Fibroblast of the aortic adventitia (primary cell): ENCODE measurements at places on chromosomes 7 and 10.

DNA sequence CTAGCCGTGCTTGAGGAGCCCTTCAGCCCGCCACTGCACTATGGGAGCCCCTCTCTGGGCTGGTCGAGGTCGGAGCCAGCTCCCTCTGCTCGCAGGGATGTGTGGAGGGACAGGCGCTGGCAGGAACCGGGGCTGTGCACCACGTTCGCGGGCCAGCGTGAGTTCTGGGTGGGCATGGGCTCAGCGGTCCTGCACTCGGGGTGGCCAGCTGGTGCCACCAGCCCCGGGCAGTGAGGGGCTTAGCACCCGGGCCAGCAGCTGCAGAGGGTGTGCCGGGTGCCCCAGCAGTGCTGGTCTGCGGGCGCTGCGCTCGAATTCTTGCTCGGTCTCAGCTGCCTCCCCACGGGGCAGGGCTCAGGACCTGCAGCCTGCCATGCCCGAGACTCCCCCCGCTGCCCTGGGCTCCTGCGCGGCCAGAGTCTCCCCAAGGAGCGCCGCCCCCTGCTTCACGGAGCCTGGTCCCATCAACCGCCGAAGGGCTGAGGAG lies 90.8 kb upstream of the NRG3 start:
- DNase-seq: no peak

GRCh38 chr10:11397077-11397965 lies 214.1 kb downstream of the USP6NL start:
- DNase-seq: no peak

DNA sequence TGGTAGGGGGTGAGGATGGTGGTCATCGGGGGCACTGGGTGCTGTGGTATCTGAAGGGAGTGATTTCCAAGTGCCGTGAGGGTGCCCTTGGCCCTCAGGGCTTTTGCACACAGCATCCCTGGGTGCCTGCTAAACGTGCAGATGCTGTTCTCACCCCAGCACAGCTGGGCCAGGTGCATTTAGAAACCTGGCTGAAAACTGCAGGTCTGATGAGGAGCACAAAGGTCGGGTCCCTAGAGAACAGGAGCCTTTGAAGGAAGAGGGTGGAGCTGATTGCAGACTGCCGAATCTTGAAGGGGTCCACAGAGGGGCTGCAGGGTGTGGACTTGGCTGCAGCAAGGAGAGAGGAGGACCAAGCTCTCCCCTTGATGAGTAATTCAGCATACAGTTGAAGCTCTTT lies 32.0 kb downstream of the ZMIZ1 start:
- DNase-seq: no peak

DNA sequence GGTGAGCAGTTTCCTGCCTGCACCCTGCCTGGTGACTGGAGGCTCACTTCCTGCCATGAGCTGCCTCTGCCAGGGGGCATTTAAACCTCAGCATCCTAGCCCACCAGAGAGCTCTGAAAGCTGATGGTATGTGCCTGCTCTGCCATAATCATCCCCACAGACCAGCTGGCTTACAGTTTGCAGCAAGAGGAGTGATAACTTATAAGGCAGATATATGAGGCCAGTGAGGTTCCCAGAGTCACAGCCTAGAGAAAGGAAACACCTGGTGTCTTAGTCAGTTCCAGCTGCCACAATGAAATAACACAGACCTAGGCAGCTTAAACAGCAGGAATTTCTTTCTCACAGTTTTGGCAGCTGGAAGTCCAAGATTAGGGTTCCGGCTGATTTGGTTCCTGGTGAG lies 232.0 kb downstream of the PAXIP1 start:
- DNase-seq: no peak

GRCh38 chr7:25595996-25596395 lies 367.7 kb upstream of the NPVF start:
- DNase-seq: no peak

GRCh38 chr7:84393786-84394185 lies 199.2 kb upstream of the SEMA3A start:
- DNase-seq: peak; percentile 56

GRCh38 chr10:76285012-76285411 lies 853.6 kb downstream of the LRMDA start:
- peak; percentile 91 for DNase-seq

GRCh38 chr7:129650056-129650758 lies 38.7 kb downstream of the NRF1 start:
- no peak for DNase-seq

- DNase-seq: no peak
Measured at GRCh38 chr10:127431525-127431924, 117.6 kb upstream of the NPS start.

GRCh38 chr7:82067628-82068264 lies 297.9 kb upstream of the HGF start:
- no peak for DNase-seq

DNA sequence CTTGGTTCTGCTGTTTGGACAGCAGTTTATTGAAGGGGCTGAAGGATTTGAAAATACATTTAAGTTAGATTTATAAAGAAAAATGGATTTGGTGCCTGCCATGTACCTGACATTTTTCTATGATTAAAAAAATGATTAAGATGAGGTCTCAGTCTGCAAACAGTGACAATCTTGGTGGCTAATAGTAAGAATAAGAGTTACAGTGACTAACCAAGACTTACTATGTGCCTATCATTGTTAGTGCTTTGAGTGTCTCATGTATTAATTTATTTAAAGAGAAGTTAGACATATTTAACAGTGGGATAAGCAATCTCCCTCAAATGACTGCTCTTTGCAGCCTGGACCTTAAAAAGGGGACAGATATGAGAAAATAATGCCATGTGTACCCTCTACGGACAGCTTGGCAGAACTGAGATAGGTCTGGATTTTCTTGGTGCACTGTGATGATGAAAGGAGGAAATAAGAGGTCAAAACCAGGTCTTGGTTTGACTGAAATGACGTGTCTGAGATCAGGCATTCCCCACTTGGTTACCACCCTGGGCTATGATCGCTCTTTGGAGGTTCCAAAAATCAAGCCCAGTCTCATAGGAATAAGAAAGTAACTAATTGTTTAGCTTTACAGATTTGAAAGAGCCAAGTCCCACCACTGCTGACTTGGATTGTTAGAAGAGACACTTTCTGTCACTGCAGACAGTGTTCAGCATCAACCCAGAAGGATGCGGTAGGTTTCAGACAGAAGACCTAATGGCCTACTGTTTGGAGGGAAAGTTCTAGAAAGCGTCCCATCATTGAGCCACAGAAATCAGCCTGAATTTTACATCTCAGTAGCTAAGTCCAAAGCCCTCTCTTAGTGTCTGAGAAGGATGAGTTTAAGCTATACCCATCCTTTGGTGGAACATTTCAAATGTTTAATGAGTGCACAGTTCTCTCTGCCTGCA lies 2.1 kb downstream of the CASP7 start:
- DNase-seq: peak; percentile 20

GRCh38 chr7:80210400-80210799 lies 75.8 kb downstream of the GNAI1 start:
- no peak for DNase-seq

DNA sequence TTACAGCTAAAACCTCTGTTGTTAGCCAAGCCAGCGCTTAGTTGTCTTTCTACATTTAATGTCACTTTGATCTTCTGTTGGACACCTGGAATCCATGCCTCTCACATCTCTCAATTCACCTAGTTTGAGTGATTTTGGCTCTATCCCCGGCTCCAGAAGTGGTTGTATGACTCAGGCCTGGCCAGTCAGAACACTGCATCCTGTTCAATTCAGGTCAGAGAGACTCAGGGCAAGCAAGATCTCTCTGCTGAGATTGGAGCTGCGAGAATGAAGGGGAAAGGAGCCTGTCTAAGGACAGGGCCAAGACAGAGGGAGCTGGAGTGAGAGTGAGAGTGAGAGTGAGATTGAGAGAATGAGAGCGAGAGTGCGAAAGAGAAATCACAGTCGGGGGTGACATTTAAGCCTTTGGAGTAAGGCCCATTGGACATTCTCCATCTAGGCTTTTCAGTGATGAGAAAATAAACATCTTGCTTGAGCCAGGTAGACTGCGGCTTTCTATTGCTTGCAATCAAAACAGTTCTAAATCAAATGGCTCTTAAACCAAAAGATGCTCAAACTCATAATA lies 83.3 kb upstream of the DYNC1I1 start:
- DNase-seq: no peak

- no peak for DNase-seq
Measured at GRCh38 chr10:104036518-104037260, 49.0 kb downstream of the COL17A1 start.

- DNase-seq: peak; percentile 97
Measured at GRCh38 chr10:24920907-24921881, 31.2 kb downstream of the PRTFDC1 start.

DNA sequence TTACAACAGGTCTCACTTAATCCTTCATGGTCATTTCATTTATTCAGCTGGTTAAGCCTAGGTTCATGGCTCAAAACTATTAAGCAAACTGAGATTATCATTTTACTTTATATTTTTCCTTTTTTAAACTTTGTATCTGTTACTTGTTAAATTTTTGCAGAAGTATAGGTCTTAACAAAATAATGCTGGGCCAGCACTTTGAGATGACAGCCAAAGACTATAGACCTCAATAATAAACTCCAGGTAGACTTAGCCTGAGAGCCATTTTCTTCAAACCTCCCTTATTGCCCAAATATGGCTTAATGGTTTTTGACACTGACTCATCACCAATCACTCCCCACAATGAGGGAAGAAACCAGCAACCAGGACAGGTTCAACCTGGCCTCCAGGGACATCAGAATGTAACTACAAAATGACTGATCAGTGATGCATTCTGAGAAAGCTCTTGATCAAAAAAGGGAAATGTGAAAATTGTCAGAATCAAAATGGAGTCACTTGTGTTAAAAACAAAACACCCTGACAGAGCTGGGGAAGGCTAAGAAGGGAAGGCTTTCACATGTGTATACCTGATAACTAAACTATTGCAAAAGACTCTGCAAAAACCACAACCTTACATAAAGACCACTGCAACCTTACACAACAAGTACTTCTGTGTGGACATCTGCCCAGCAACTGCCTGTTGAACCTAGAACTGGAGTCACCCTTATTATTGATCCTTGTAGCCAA lies 2.1 kb upstream of the CCDC126 start:
- DNase-seq: no peak

DNA sequence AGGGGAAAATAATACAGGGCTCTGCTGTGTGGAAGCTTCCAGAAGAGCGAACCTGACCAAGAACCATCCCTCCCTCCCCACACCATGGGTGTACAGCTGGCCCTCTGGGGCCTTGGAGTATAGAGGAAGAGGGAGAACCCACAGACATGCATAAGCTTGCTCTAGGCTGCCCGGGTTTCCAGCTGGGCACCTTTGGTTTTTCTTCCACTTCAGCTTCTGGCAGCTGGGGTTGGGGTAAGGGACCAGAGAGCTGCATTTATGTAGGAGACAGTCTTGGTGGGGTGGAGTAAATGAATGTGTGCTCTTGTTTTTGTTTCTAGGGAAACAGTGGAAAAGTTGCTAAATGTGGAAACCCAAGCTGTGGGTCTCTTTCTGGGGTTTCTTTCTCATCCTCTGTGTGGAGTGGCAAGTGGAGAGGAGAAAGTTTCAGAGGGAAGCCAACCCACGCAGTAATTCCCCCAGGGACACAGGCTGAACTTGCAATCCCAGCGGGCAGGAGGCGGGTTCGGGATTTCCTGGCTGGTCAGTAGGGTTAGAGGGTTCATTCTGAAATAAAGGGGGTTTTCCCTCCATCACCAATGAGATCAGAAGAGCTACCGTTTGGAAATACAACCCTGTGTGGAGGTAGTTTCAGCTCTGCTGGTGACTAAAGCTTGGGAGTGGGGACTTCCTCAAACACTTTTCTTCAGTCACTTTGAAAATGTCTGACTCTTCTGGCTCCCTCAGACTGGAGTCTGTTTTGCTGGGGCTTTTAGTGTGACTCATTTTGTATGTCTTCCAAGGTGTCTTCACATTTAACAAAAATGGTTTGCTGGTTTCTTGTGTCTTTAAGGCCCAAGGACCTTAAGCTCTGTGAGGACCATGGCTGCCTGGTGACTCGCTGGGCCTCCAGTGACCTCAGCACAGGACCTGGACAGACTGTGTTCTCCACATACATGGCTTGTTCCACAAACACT lies 22.2 kb upstream of the SRGN start:
- DNase-seq: peak; percentile 89

DNA sequence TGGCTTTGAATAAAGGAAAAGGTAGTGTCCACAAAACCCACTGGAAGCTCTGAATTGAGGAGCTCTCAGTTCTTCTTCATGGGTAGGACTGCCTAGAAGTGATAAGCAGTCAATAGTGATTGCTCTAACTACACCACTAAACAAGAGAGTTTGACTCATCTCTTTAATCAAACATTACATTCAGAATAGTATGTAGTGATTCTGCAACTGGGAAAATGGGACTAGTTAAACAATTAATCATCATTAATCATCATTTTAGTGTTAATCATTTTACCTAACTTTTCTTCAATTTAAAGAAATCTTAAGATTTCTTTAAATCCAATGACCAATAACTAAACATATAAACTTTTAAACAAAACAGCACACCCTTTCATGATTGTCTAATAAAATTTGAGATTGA lies 484.0 kb upstream of the FZD8 start:
- no peak for DNase-seq

GRCh38 chr7:74092321-74092963 lies 8.8 kb downstream of the LIMK1 start:
- no peak for DNase-seq

GRCh38 chr7:82081644-82082224 lies 311.9 kb upstream of the HGF start:
- DNase-seq: no peak

GRCh38 chr7:129824291-129825208 lies 128.2 kb downstream of the UBE2H start:
- no peak for DNase-seq

GRCh38 chr10:62972103-62972502 lies 155.9 kb upstream of the EGR2 start:
- DNase-seq: peak; percentile 44

DNA sequence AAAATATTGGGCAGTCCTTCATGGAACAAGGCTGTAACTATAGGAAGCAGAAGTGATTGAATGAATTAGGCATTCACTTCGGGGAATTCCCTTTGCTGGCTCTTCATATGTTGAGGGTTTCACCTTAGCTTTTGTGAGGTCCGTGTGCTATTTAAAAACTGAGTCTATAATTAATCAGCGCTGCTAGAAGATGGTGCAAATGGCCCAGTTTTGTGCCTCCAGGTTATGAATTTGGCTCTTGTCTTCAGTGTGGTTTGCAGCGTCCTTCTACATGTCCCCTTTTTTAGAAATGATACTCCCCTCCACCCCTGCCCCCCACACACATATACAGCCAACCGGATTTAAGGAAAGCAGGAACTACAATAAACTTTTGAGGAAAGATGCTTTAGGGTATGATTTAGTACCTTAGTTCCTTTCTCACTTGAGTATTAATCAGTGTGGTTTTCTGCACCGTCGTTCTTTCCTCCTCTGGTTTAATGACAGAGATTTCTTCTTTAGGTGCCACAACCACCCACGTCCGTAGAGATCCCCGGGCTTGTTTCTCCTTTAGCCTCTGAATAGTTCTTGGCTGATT lies 110.6 kb upstream of the SAMD8 start:
- no peak for DNase-seq

GRCh38 chr7:361680-362401 lies 71.9 kb downstream of the FOXL3 start:
- no peak for DNase-seq

GRCh38 chr7:32588657-32589056 lies 93.4 kb downstream of the AVL9 start:
- DNase-seq: peak; percentile 46
